ENCODE measurements at places on chromosomes 16 and 17.

- no peak for DNase-seq
Observed at GRCh38 chr16:11614587-11615175, 28.0 kb upstream of the LITAF start.

DNA sequence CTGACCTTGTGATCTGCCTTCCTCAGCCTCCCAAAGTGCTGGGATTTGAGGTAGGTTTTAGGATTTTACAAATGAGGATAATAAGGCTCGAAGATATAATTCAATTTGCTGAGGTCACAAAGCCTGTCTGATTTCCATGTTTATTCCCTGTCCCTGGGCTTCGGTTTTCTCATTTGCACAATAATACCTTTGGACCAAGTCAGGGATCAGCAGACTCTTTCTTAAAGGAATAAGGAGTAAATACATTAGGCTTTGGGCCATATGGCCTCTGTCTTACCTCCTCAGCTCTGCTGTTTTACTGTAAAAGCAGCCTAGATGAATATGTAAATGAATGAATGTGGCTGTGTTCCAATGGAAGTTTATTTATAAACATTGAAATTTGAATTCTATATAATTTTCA lies 442.8 kb downstream of the HS3ST4 start:
- DNase-seq: no peak

DNA sequence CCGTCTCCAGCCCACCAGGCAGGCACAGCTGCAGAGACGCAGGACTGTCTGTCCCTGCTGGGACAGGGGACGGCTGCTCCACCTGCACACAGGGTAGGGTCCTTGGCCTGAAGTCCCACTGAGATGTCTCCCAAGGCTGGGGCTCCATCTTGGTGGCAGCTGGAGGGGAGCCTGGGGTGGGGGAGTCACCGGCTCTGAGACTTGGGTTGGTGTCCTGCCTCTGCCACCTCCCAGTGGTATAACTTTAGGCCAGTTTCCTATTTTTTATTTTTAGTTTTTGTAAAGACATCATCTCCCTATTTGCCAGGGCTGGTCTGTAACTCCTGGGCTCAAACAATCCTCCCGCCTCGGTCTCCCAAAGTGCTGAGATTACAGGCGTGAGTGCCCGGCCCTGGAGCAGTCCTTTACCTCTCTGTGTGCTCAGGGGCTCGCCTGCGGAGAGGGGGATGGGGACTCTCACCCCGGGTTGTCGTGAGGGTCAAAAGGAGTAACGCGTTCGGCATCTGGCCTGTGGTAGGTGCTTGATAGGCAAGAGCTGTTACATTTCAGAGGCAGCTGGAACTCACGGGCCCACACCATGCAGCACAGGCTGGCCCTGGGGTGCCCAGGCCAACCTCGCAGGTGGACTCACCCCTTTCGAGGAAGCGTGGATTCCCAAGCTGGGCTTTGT lies 46.6 kb upstream of the DOC2B start:
- DNase-seq: peak; percentile 49

DNA sequence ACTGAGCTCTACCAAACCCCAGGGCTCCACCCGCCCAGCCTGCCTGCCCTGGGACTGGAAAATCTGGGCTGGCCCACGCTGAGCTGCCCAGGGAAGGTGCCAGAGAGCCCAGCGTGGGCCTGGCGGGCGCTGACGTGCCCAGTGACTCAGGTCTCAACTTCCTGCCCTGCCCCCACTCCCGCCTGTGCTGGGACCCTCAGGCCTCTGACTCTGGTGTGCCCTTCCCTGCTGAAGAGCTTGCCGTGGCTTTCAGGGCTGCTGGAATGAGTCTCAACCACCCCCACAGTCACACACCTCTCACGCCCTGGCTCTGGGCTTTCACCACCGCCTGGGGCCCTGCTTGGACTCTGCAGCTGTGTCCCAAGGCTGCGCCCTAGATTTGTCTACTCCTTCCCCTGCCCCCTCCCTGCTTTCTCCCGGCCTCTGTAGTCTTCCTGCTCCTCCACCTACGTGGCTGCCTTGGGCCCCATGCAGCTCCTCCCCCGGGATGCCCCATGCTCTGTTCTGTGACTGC lies 10.4 kb downstream of the LLGL1 start:
- DNase-seq: no peak

Measured in right hindlimb (tissue), 1 donor.